SK-N-SH treated with all-trans-retinoic acid at 6 μM for 48 hours (cell line): ENCODE measurements at places on chromosomes 3 and 15.

DNA sequence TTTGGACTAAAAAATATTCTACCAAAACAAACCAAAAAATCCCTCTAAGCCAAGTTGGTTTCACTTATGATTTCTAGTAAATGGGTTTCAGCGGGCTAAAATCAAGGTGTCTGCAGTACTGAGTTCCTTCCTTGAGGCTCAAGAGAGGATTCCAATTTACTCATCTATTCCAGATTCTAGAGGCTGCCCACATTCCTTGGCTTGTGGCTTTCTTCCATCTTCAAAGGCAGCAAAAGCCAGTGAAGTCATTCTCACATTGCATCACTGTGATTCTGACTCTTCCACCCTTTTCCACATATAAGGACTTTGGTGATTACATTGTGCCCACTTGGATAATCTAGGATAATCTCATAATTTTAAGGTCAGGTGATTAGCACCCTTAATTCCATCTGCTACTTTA, 48.1 kb downstream of the DPPA2 start:
- ATAC-seq, result no peak

GRCh38 chr15:48978638-48979037, 14.9 kb upstream of the SHC4 start:
- no peak for ATAC-seq

DNA sequence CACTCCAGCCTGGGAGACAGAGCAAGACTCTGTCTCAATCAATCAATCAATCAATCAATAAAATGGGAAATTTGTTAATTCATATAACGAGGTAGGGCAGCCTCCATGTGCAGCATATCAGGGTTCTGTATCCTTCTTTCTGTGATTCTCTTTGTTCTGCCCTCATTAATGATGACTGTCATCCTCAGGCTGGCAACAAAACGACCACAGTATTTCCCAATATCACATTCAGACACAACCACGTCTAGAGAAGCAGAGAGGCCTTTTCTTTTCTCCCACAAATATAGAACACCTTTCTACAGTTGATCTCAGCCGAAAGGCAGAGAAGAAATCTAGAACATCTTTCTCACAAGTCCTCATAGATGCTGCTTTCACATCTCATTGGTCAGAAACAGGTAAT, 11.2 kb downstream of the CEP19 start:
- ATAC-seq, result no peak

DNA sequence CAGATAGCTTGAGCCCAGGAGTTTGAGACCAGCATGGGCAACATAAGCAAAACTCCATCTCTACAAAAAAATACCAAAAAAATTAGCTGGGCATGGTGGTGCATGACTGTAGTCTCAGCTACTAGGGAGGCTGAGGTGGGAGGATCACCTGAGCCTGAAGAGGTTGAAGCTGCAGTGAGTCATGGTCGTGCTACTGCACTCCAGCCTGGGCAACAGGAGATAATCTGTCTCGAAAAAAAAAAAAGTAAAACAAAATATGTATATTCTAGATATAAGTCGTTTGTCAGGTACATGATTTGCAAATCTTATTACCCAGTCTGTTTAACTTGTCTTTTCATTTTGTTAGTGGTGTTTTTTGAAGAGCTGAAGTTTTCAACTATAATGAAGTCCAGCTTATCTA, 40.2 kb downstream of the ZNF860 start:
- no peak for ATAC-seq

- ATAC-seq, result peak; percentile 92
These were observed 7.2 kb downstream of the LIPC start for GRCh38 chr15:58438956-58439355.

- no peak for ATAC-seq
These were observed 1.2 kb downstream of the KLHDC8B start for GRCh38 chr3:49172551-49173041.
